Stimulated activated CD4-positive, alpha-beta T cell treated with anti-CD3 and anti-CD28 coated beads, Interleukin-4, amount 100 ng/mL, for 1 hour (primary cell): ENCODE measurements at places on chromosomes 16 and 17.

DNA sequence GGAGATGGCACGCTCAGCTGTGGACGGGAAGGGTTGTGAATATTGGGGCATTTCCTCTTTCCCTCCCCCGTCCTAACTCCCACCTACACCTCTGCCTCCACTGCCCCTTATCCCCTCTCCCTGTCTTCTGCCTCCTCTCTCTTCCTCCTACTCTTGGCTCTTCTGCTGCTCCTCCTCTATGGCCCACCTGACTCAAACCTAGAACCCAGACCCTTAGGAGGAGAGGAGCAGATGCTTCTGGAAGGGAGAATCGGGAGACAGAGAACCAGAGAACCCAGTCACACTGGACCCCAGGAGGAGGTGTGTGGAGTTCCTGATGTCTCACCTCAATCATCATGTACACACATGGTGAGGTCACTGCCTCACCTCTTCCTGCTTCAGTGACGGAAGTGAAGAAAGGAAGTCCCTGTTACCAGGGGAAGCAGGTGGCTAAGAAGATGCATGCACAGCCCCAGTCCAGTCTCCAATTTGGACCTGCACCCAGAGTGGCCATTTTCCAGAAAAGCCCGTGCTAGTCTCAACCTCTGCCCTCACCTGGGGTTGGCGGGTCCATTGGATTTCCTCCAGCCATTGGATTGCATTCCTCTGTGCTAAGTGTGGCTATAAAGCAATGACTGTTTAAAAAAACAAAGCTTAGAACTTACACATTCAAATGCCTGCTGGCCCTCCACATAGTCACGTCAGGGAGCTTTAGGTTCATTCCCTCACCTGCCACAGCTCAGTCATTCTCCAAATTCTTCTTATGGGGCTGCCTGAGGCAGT is 4.0 kb downstream of the RNF222 start:
- no peak for DNase-seq

DNA sequence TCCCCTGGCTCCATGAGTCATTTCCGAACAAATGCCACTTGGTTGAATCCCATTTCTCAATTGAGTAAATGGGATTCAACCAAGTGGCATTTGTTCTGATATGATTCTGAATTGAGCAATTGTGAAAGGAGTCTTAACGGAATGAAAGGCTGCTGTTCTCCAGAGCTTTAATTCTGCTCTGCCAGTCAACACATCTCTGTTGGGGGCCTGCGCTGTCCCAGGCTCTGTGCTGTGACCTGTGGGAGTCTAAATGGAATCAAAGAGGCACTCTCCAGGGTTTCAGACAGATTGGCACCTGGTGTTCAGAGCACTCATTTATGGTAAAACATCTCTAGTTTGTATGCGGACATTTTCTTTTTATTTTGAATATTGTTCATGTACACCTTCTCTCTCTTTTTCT is 126.2 kb downstream of the WSCD1 start:
- no peak for DNase-seq

DNA sequence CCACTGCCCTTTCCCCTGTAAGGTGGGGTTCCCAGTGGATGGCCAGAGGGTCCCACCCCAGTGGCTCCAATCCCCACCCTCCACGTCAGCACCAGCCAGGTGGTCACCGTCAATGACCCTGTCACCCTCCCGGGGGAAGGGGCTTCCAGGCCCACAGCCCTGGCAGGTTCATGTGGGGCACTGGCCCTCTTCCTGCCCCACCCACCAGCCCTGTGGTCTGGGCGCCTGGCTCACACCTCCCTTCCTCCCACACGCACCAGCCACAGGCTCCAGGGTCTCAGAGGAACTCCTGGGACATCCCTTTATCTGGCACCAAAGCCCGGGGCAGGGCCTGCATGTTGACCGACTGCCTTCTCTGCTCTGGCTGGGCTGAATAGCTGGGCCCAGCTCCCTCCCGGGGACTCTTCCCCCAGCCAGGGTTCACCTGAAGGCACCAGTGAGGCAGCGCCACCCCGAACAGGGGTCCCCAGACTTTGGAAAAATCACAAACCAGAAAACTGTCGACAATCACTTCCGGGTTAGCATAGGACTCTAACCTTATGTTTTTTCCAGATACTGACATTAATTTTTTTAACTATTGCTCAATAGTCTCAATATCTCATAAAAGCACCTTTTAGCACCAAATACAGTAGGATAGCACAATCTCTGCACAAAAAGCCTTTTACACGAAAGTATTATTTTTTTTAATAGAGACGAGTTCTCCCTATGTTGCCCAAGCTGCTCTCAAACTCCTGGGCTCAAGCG is 21.9 kb upstream of the ZC3H18 start:
- DNase-seq = no peak

DNA sequence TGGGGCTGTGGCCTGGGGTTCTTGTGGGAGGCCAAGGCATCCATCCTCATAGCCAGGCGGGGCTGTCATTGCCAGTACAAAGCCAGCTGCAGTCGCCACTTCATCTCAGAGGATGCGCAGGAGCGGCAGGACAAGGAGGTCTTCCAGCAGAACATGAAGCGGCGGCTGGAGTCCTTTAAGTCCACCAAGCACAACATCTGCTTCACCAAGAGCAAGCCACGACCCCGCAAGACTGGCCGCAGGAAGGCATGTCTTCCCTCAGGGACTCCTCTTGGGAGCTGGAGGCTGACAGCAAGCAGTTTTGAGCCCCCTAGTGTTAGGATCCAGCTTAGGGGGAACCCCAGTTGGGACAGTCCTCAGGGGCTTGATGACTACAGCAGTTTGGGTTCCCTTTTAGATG is 15.1 kb upstream of the PLEKHG4 start:
- DNase-seq = no peak

GRCh38 chr17:31560616-31561235 is 169.3 kb downstream of the RAB11FIP4 start:
- DNase-seq = no peak

DNA sequence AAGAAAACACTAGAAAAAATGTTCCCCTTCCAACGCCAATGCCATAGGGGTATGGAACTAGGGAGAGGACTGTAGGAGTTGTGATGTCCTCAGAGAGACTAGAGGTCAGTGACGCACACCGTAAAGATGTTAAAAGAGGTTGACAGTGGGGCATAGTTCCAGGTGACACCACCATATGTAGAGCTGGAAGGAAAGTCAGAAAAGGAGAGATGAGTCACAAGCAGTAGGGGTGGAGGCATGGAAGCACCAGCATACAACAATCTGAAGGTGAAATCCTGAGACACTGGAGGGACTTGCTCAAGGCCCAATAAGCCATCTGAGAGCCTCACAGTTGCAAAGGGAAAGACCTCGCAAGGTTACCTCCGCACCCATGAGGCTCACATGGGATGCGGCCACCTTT is 76.0 kb downstream of the ZNF18 start:
- no peak for DNase-seq

DNA sequence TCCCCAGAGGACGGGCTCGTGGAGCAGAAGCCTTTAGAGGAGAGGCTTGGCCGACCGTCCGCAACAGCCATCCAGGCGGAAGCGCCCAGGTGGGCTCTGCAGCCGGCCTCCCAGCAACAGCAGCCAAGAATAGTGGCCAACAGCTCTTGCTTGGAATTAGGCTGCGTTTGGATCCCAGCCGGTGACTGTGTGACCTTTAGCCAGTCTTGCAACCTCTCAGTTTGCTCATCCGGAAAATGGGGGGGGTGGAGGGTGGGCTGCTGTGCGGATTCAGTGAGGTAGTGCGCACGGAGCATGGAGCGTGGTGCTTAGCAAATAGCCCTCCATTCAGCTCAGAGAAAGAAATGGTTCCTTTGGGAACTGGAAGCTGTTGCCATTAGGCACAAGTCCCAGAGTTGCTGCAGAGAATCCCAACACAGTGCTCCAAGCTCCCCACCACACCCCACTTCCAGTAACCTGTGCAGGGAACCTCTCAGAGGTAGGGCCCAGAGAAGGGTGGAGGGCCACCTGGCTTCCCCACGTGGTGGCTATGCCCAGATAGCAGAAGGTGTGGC is 46.7 kb downstream of the RTN4RL1 start:
- DNase-seq = no peak

- no peak for DNase-seq
Observed at GRCh38 chr17:35684055-35684802, 47.2 kb upstream of the RASL10B start.

- DNase-seq = no peak
Observed at GRCh38 chr17:16123531-16123930, 91.8 kb downstream of the NCOR1 start.

- DNase-seq = no peak
Observed at GRCh38 chr17:30808785-30809286, 15.7 kb downstream of the CRLF3 start.

- no peak for DNase-seq
Observed at GRCh38 chr16:81925016-81925415, 86.3 kb downstream of the SDR42E1 start.

DNA sequence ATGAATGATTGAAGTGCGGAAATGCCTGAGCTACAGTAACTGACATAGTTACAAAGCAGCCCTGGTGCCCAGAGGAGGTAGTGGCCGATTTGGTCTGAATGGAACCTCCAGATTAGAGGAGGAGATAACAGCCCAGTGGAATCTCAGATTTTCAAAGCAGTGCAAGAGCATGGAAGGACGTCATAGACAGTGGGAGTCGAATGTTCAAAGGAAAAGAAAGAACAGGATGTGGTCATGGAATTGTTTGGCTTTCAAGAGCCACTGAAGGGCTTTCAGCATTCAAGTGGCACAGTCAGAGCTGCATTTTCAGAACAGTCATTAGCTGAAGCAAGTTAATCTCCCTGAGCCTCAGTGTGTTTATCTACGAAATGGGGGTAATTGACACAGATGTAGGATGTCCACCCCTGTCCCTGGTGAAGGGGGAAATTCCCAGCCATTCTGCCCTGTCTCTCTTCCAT is 104.6 kb upstream of the CACNG3 start:
- no peak for DNase-seq
